Stimulated activated CD8-positive, alpha-beta memory T cell treated with anti-CD3 and anti-CD28 coated beads, Interleukin-15, amount 100 ng/mL, for 4 hours (primary cell): ENCODE measurements at places on chromosomes 7 and 10.

- DNase-seq, result no peak
Observed at GRCh38 chr10:100740476-100741377, 4.7 kb upstream of the PAX2 start.

- no peak for DNase-seq
Observed at GRCh38 chr7:9776900-9777299, 1196.8 kb upstream of the PHF14 start.

GRCh38 chr7:117212969-117213877 is 109.6 kb downstream of the WNT2 start:
- DNase-seq, result no peak

- no peak for DNase-seq
Observed at GRCh38 chr7:106205621-106206222, 79.1 kb downstream of the NAMPT start.

- DNase-seq, result no peak
Observed at GRCh38 chr7:50982626-50983025, 199.9 kb upstream of the GRB10 start.

DNA sequence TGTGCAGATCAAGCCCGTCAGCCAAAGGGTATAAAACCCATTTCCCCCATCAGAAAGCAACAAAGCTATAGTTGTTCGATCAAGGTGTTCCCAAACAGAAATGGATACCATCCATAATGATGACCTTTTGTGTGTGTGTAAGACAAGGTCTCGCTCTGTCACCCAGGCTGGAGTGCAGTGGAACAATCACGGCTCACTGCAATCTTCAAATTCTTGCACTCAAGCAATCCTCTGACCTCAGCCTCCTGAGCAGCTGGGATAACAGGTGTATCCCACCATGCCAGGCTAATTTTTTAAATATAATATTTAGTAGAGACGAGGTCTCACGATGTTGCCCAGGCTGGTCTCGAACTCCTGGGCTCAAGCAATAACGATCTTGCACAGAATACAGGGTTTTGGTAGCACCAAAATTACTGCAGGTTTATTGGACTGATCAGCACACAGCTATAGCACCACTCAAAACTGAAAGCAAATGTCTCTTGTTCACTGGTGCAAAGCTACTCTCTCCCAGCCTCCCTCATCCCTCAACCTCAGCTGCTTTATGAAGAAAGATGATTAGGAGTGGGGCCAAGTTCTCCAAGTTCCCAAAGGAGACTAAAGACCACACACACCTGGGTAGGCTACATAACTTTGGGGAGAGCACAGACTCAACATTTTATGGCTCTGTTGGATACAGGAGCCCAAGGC is 80.5 kb downstream of the ABI1 start:
- no peak for DNase-seq

DNA sequence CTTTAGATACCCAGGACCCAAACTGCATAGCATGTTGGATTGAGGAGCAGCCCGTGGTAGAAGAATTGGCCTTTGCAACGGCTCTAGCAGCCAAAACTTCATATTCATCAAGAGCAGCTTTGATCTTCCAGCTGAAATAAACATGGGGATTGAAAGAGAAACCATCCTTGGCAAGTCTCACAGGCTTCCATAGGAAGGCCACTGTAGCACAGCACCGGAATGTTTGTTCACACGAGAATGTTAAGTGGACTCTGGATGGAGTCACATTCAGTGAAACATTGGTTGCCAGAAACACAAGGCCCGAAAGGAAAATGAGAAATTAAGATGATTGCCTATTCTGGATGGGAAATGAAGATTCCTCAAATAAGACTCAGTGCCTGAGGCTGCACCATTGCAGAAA is 97.4 kb downstream of the RAB18 start:
- no peak for DNase-seq

- no peak for DNase-seq
Observed at GRCh38 chr7:158407581-158408317, 179.9 kb downstream of the PTPRN2 start.

GRCh38 chr10:113357681-113358300 is 195.1 kb upstream of the HABP2 start:
- no peak for DNase-seq

- no peak for DNase-seq
Observed at GRCh38 chr10:32338262-32338661, 8.7 kb downstream of the EPC1 start.

GRCh38 chr7:1698951-1699350 is 28.9 kb downstream of the ELFN1 start:
- no peak for DNase-seq

- DNase-seq, result no peak
Observed at GRCh38 chr7:67825356-67825755, 828.7 kb downstream of the TYW1 start.

DNA sequence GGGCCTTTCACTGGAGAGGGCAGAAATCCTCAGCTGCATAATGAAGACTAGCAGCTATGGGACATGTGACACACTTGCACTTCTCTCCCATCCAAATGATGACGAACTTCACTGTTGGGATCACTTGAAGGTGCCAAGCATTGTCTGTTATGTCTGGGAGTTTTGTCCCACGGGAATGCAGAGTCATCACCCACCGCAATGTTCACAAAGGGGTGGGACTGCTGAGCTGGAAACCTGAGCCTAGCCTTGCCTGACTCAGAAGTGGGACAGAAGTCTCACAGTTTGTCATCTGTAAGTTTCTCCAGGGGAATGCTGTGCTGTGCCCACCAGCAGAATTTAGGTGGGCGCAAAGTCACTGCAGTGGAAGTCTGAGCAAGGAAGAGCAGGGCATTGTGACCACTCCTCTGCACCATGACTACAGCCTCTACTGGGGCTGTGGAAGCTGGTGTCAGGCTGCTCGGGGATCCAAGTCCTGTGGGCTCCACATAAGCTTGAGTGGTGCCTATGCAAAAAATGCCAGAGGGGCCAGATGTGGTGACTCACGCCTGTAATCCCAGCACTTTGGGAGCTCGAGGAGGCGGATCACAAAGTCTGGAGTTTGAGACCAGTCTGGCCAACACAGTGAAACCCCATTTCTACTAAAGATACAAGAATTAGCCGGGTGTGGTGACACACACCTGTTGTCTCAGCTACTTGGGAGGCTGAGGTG is 472.0 kb upstream of the CNTNAP2 start:
- no peak for DNase-seq

- no peak for DNase-seq
Observed at GRCh38 chr7:2044883-2045471, 187.8 kb downstream of the MAD1L1 start.

- DNase-seq, result no peak
Observed at GRCh38 chr10:13809427-13809826, 222.7 kb downstream of the PRPF18 start.

- no peak for DNase-seq
Observed at GRCh38 chr10:95793401-95794045, 37.6 kb downstream of the ENTPD1 start.

GRCh38 chr7:85564861-85565260 is 378.0 kb upstream of the SEMA3D start:
- no peak for DNase-seq

DNA sequence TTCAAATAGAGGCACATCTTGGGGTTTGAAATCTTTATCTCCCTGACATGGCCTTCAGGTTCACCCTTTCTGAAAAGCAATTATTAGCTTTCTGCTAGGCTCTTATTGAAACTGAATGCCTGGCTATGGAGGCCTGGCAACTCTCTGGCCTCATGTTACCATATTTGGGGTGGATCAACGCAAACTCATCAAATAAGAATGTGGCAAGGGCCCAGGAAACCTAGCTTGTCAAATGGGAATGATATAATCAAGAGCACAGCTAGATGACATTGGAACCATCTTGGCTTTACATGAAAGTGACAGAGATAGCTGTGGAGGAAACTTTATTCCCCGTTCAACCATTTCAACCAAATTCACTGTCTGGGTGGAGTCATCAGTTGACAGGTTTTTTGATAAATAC is 202.8 kb upstream of the SMIM30 start:
- DNase-seq, result no peak

DNA sequence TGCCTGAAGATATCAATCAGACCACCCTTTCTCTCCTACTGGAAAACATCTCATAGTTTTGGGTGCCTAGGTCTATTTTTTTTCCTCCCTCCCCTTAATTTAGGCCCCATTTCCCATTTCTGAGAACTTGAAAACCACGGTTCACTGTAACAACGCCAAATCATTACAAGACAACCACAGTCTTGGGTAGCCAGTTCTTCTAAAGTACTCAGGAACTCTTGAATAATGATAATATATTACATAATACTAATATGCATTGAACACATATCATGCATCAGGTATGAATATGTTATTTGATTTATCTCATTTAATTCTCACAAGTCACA is 185.1 kb upstream of the ADO start:
- no peak for DNase-seq

- DNase-seq, result no peak
Observed at GRCh38 chr10:118865998-118866693, 111.4 kb upstream of the CACUL1 start.

- DNase-seq, result no peak
Observed at GRCh38 chr7:30428246-30429155, 50.1 kb downstream of the NOD1 start.

DNA sequence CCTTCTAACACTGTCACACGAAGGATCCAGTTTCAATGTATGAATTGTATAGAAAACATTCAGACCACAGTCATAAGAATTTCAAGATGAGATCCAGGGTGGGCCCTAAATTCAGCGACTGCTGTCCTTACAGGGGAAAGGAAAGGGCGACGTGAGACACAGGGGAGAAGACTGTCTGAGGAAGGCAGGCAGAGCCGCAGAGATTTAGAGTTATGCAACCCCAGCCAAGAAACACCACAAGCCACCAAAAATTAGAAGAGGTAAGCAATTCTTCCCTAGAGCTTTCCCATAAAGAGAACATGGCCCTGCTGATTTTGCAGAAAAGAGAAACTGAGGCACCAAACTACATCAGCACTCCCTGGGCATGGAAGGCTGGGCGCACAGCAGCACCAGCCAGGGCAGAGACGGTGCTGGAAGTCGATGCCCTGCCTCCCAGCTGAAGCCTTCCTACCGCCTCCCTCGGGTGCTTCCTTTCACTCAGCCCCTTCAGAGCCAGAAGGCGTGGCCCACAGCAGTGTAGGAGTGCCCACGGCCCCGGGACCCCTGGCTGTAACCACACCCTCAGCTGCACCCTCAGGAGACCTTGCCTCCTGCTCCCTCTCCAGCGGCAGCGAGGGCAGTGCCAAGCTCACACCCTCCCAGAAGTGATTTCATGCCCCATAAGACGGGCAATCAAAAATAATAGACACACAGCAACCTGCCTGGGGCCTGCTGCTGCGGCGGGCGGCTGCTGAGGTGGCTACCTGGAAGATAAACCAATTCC is 81.0 kb upstream of the LRRC4 start:
- DNase-seq, result no peak

DNA sequence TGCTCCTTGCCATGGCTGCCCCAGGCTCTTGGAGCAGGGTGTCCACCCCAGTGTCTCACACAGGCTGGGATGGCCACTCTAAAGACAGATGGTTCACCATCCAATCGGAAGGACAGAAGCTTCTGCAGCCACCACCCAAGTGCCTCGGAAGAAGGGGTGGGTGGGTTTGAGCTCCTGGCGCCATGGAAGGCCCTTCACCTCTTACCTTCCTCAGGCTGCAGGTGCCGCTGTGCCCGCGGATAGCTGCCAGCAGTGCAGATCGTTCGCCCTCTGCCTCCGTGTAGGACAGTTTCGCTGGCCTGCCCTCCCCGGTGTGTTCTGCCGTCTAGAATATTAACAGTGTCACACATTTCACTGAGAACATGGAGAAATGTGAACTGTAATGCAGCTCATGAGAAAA is 243.6 kb upstream of the GRB10 start:
- DNase-seq, result no peak

DNA sequence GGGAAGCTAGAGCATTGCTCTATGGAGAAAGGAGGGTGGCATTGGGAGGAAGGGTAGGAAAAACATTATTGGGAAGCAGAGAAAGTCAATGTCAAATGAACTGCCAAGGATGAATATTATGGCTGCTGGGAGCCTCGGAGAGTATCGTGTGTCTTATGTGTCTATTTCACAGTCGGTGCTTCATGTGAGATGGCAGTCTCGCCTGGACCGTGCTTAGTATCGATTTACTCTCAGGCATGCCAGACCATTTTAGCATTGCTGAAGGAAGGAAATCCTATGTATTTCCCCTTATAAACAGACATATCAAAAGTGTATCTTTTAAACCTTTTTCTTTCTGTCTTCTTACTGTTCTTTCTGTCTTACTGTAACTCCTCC is 612.6 kb downstream of the AUTS2 start:
- DNase-seq, result no peak

- no peak for DNase-seq
Observed at GRCh38 chr7:157709531-157710251, 372.9 kb downstream of the DNAJB6 start.

GRCh38 chr10:4475827-4476490 is 350.0 kb upstream of the AKR1E2 start:
- no peak for DNase-seq

GRCh38 chr7:28272461-28272877 is 91.9 kb upstream of the JAZF1 start:
- no peak for DNase-seq

DNA sequence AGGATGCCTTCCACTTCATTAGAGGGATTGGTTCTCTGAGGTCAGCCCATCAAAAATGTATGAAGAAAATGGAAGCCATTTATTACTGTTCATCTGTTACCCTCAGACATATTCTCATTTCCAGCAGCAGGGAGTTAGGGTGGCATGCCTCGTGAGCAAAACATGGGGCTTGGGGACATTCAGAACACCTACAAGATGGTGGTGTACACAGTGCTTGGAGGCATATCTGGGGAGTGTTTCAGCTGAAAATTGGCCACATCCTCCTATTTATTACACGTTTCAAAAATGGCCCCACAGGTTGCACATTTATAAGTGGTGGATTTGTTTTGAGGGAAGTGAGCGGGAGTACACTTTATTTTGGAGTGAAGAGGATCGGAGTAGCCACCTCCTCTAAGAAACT is 93.4 kb downstream of the SPAG6 start:
- DNase-seq, result no peak

DNA sequence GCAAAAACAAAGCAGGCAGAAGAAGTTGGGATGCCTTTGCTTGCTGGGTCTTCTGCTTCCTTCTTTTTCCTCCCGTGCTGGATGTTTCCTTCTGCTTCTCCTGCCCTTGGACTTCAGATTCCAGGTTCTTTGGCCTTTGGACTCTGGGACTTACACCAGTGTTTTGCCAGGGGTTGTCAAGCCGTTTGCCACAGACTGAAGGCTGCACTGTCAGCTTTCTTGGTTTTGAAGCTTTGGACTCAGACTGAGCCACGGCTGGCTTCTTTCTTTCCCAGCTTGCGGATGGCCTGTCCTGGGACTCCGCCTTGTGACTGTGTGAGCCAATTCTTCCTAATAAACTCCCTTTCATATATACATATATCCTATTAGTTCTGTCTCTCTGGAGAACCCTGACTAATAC is 11.3 kb upstream of the LCOR start:
- DNase-seq, result no peak

GRCh38 chr10:44280226-44281014 is 104.5 kb downstream of the CXCL12 start:
- DNase-seq, result no peak

- no peak for DNase-seq
Observed at GRCh38 chr10:3172081-3172445, 519 bp downstream of the PITRM1 start.

GRCh38 chr7:155807789-155808548 is 4.3 kb downstream of the SHH start:
- DNase-seq, result no peak
